ENCODE measurements at places on chromosomes 6 and 20. TPM values are rescaled to one million over a fixed set of nuclear protein-coding genes. Genes with fewer than 3 reads are reported as not detected.

Gene TNXB
- total RNA-seq: 7.2 TPM

Gene GPX5
- total RNA-seq: not detected

Gene HSPA12B
- 1.3 TPM for total RNA-seq

Gene PBOV1
- not detected for total RNA-seq

DNA sequence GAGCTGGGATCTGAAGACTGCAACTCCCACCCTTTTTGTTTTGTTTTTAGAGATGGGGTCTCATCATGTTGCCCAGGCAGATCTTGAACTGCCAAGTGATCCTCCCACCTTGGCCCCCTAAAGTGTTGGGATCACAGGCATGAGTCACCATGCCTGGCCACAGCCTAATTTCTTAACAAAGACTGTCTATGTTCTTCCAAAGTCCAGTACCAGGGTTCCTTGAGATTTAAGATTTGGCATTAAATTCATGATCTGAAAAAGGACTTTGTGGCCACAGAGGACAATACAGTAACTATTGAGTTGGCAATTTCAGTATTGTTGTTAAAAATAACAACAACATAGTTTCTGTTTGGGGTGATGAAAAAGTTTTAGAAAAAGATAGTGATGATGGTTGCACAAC, 28.7 kb upstream of the BEND3 start:
- H3K27me3 ChIP-seq: no peaks in the 10 kb centered on the region
- no peak for DNase-seq
- H3K36me3 ChIP-seq: no peaks in the 10 kb centered on the region
- H3K4me1 ChIP-seq: no peaks in the 10 kb centered on the region
- H3K27ac ChIP-seq: no peak overlapping the region

DNA sequence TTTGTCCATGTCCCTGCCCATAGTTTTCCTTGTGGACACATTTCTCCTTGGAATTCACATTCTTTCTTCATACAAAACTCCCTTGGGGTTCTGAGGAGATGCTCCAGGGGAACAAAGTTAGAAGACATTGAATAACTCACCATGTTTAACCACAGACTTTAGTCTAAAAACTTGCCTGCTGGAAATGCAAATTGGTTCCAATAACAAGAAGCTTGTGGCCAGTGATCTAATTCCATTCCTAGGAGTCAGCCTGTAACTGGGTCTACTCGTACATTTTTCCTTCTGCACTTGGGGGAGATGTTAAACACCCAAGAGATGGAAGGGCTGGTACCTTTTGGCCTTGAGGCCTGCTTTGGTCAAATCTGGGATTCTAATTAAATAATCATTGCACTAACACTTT, 60.2 kb downstream of the SCML4 start:
- H3K4me3 ChIP-seq: no peak overlapping the region
- H3K27ac ChIP-seq: no peak overlapping the region
- no peaks in the 10 kb centered on the region for H3K4me1 ChIP-seq
- no peaks in the 10 kb centered on the region for H3K27me3 ChIP-seq

GRCh38 chr20:41316602-41317545, 657 bp downstream of the ZHX3 start:
- H3K36me3 ChIP-seq: no peaks in the 10 kb centered on the region
- H3K27me3 ChIP-seq: no peaks in the 10 kb centered on the region
- peak; percentile 67 for DNase-seq

All from pancreas (tissue), 10 donors.